Epithelial cell of esophagus (primary cell): ENCODE measurements at places on chromosomes 3 and 15.
A peak's percentile ranks its signal among the peaks of the same experiment; 100 is the strongest.

DNA sequence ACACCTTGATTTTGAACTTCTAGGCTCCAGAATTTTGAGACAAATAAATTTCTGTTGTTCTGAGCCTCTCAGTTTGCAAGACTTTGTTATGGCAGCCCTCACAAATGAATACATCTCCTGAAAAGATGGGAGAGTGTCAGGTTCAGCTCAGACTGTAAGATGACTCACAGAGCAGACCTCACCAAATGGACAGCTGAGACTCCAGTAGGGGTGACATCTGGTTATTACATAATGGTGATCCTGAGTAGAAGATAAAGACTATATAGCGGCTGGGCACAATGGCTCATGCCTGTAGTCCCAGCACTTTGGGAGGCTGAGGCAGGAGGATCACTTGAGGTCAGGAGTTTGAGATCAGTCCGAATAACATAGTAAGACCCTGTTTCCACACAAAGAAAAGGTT, 26.2 kb upstream of the MTMR14 start:
- no peak for DNase-seq

DNA sequence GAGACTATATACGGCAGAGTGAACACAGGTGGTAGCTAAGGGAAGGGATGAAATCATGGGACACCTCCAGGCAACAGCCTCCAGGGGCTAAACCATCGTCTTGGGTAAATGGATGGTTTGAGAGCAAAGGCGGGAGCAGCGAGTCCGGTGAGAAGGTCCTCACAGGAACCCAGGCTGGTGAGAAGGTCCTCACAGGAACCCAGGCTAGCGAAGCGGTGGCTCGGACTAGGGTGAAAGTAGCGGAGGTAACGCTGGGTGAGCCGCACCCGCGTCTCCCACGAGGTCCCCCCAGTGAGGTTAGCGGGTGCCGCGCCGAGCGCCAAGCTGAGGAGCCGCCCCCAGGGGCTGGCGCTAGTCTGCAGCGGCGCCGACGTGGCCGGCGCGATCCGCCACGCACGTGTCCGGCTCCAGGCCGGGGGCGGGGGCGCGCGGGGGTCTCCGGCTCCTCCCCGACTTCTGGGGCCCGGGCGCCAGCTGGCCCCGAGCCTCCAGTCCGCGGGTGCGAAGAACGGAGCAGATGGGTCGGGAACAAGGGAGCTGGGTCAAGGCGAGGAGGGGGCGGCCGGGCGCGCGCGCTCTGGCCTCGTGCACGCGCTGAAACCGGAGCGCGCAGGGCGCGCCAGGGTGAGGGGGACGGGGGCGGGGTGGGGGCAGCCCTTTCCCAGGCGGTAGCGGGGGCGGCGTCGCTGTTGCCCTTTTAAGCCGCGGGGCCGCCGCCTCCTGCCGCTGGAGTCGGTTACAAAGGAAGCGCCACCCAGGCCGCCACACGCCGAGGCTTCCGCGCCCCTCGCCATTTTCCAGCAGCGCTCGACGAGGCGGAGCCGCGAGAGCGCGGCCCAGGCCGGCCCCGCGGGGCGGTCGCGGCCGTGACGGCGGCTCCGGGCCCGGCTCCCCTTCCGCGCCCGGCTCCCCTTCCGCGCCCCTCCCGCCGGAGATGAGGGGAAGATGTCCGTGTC, at the start of gene UBE2Q2:
Gene UBE2Q2, plus strand, starts transcription at position 726 of the 956 bp plus-strand sequence. Its CDS starts 220 bp downstream, at position 946.
- peak; percentile 72 for DNase-seq

- DNase-seq, result no peak
Measured at GRCh38 chr3:186909078-186909853, 21.1 kb upstream of the ST6GAL1 start.

GRCh38 chr3:184914628-184915027, 102.7 kb downstream of the VPS8 start:
- DNase-seq, result no peak

DNA sequence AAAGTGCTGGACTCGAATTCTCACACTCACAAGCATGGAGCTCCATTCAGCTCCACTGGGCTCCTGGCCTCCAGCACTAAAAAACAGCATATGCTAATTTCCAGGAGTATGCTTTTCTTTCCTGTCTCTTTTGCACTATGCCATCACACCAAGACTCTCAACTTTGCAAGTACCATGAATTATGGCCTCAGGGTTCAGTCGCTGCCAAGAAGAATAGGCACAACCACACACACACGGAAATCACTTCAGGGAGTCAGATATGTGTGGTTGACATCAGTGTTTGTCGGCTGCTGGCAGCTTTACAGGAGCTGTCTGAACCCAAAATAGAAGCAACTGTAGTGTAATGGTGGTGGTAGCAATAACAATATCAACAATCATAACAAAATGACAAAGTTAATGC, 305.0 kb upstream of the SLCO3A1 start:
- DNase-seq, result no peak

DNA sequence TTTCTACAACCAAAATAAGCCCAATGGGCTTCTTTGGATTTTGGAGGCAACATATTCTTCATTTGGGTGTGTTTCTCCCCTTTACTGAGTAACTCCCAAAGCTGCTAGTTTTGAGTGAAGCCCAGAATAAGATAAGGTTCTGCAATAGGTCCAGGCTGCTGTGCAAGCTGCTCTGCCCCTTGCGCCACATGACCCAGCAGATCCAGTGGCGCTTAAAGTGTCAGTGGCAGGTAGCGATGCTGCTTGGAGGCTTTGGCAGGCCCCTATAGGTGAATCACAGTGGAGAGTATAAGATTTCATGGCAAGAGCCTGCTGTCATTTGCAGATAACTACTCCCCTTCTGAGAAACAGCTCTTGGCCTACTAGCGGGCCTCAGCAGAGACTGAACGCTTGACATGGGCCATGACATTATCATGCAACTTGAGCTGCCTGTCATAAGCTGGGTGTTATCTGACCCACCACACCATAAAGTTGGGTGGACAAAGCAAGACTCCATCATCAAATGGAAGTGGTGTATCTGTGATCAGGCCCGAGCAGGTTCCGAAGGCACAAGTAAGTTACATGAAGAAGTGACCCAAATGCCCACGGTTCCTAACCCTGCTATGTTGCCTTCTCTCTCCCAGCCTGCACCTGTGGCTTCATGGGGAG, 88.4 kb upstream of the OXTR start:
- no peak for DNase-seq

DNA sequence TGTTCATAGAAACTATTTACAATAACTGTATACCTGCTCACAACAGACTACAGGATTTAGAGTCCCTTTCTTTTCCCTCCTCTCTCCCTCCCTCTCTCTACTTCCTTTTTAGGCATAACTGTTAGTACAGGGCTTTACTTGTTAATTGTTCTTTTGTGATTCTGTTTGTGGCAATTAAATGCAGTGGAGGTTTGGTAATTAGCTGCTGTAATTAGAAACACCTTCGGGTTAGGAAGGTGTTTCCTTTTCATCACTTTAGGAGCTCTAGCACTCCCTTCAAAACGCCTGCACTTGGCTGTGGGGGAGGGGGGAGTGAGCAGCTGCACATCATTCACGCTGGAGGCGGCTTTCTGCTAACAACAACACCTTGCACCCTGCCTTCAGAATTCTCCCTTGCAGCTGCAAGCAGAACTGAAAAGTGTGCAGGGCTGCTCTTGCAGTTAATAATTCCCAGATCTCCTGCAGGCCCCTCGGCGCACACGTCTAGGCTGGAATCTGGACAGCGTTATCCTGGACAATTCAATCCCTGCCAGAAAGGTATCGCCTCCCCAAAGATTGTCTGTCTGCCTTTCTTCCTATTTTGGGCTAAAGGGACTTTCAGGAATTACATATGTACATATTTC, 242.6 kb upstream of the RGMA start:
- DNase-seq, result no peak

- DNase-seq, result no peak
Measured at GRCh38 chr15:75872403-75872990, 29.2 kb downstream of the UBE2Q2 start.

- no peak for DNase-seq
Measured at GRCh38 chr15:93477721-93478120, 388.7 kb upstream of the RGMA start.

GRCh38 chr3:115523458-115523857, 99.9 kb upstream of the GAP43 start:
- DNase-seq, result no peak

GRCh38 chr15:68638953-68639515, 60.2 kb downstream of the CORO2B start:
- DNase-seq, result no peak

- peak; percentile 64 for DNase-seq
Measured at GRCh38 chr3:155805802-155806618, at the start of gene C3orf33. Gene C3orf33, minus strand, starts transcription at chr3:155806278. Its CDS starts 26 bp downstream, at chr3:155806252.

GRCh38 chr15:76198456-76199105, 112.7 kb downstream of the ETFA start:
- no peak for DNase-seq

DNA sequence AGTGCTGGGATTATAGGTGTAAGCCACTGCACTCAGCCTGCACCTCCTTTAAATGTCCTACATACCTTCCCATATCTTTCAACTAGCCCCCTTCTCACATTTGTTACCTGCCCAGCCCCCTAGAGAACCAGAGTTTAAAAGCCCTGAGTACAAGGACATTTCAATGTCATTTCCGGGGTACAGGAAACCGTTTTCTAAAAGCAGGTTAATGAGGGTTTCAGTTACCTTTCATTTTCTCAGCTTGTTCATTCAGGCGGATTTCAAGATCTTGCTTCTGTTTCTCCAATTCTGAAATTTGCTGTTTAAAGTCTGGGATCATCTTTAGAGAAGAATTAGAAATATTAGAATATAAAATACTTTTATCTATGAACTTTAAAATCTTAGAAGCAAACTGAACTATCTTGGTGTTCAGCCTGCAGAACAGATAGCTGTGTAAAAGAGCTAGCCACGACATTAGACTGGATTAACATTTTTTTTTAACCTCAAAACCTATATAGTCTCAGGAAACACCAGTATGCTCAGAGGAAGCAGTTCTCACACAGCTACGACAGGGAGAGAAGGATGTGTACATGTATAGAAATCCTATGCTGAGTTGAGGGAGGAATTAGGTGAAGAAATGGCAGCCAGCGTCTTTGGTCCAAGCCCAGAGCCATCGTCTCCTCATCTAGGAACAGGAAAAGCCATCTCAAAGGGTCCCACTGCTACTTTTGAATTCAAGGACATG, 29.9 kb upstream of the GNB5 start:
- DNase-seq, result no peak

DNA sequence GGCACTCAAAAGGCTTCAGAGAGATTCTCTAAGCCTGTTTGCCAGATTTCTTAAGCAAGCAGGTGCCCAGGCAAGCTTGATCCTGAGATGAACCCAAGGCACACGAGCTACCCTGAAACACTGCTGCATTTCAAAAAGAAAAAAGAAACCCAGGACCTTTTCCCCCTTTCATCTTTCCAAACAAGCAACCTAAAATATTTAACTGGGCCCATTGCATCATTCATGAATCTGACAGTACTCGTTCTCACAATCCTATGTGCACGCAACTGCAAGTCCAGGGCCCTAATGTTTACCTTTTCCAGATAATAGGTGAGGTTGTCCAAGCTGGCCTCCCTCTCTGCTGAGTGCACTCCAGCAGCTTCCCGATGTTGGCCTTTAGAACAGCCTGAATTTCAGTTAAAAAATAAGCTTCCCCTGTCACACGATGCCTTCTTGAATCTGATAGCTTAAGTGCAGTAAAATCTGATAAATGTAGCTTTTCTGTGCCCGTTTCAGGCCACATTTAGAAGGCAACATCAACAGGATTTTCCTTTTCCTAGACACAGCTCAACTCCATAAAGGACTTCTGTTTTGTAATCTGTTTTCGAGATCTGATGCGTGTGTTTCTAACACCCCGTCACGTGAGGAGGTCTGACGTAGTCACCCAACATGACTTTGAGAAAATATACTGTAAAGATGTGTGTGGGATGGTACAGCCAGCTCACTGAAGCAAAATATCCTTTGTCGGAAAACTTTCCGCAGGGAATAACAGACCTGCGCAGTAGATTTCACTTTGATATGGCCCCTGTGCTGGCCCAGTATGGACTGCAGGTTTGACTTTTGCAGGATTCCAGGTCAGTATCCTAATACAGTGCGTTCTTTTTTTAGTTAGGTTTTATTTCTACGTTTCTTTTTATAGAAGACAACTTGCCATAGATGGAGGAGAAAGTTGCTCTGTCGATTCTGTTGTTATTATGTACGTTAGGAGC, 55.1 kb upstream of the RASA2 start:
- no peak for DNase-seq

GRCh38 chr15:44075535-44075934, 119.5 kb downstream of the FRMD5 start:
- peak; percentile 88 for DNase-seq

GRCh38 chr3:61227799-61228198, 23.5 kb downstream of the FHIT start:
- DNase-seq, result no peak

DNA sequence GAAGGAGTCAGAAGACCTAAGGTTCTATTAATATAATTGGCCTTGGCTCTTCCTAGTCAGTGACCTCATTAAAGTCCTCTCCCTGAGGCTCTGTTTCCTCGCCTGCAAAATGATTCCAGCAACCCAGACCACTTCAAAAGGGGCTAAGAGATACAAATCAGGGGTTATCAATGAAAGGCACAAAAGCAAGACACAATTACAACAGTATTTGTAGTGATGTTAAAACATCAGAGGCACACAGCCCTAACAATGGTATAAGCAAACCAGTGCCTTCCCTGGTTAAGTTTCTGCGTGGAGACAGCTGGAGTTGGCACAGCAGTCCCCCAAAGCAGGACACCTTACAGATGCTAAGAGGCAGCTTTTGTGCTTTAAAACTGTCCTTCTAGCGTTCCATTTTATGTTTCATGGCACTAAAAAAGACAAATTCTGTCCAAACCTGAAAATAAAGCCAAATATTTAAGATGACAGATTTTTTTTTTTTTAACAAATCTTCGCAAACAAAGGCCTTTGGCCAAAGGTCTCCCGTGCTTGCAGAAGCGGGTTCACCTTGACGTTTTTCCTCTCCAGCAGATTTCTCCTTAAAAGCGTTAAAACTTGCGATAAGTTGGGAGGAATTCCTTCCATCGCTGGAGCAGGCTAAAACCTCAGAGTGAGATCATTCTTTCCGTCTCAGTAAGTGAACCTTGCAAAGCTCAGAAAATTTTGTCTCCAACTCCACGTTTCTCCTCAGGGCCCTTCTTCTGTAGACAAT, 999 bp downstream of the ZNF280D start:
- peak; percentile 24 for DNase-seq

DNA sequence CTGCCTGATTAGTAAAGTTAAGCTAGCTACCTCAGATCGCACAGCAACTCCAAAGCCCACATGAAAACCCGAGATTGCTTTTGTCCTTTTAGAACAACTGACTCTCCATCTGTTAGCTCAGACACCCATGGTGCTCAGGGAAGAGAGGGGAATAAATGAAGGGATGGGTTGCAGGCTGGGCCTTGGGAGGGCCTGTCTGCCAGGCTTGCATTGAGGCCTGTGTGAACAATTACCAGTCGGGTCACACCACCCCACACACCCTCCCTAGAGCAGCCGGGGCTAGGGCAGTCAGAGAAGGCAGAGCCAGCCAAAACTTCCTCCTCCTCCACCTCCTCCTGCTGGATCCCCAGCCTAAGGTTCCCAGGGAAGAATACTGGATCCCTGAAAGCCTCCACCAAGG, 8.8 kb upstream of the PRKAR2A start:
- no peak for DNase-seq

DNA sequence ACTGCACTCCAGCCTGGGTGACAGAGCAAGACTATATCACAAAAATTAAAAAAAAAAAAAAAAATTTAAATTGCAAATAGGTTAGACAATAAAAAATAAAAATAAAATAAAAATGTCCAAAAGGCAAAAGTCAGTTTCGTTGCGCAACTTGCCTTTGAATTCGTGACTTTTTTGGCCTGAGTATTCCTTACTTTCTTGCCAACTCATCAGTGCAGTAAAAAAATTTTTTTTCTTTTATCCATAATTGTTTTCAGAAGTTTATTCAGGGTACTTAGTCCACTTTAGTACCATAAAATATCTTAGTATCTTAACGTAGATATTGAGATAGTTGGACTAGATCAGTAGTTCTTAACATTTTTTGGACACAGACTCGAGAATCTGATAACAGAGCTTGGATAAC, 22.4 kb upstream of the CILP start:
- no peak for DNase-seq
